ENCODE measurements at places on chromosomes 11 and 22.

GRCh38 chr22:31354515-31354914 is 8.4 kb upstream of the PATZ1 start:
- no peak for DNase-seq

DNA sequence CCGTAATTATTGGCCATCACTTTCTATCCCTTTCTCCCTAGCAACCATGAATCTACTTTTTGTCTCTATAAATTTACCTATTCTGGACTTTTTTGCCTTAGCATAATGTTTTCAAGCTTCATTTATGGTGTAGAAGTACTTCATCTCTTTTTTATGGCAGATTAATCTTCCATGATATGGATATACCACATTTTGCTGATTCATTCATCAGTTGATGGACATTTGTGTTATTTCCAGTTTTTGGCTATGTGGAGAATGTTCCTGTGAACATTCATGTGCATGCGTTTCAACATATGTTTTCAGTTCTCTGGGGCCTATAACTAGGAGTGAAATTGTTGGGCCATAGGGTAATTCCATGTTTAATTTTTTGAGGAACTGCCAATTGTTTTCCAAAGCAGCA is 12.8 kb downstream of the CAPN1 start:
- no peak for DNase-seq

- DNase-seq: no peak
Observed at GRCh38 chr22:19885841-19886592, 31.3 kb upstream of the GNB1L start.

DNA sequence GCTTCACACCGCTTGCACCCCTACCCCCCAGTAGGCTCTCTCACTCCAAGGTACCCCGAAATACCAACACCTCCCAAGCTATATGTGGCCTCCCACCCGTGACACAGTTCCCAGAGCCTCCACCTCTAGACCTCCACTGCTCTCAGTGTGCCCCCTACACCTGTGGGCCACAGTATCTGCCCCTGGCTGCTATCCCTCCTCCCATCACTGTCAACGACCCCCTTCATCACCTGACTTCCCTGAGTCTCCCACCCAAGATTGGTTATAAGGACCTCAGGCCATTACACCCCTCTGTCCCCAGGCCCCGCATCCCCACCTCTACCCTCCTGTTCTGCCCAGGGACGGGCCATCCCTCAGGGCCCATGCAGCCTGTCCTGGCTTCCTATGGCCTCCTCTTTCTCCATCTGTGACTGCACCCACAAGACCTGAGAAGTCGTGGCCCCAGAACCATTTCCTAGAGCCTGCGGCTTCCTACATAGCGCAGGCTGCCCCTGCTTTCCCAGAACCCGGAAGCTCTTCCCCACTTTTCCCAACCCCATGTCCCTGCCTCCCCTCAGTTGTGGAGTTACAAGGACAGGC is 734 bp downstream of the ACR start:
- DNase-seq: no peak

DNA sequence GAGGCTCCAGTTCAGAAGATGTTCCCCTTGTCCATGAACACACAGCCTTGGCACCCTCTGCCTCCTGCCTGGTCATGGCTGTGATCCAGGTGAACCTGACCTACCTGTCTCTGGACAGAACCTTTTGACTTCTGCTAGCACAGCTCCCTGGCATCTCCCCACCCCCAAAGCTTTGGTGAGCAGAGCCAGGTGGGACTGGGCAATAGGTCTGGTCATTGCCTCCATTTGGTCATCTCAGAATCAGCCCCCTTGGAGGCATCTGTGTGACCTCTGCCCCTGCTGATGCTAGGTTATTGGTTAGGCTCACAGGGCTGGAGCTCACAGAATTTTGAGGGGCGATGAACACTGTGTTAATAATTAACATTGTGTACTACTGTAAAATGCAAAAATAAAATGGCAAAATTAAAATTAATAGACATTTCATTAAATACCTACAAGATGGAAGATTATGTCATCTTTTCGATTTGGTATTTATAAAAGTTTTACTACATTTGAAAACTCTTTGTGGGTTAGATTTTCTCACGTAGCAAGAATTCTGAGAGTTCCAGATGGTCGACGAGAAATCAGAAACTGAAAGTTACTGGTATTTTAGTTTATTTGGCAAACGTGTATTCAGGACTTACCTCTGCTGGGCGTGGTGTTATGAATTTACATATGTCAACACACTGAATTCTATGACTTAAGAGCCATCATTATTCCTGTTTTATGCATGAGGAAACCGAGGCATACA is 8.3 kb upstream of the KIAA0930 start:
- DNase-seq: no peak

- peak; percentile 2 for DNase-seq
Observed at GRCh38 chr22:33303099-33303498, 244.9 kb upstream of the SYN3 start.

- no peak for DNase-seq
Observed at GRCh38 chr22:38230916-38231315, 29.1 kb downstream of the MAFF start.

DNA sequence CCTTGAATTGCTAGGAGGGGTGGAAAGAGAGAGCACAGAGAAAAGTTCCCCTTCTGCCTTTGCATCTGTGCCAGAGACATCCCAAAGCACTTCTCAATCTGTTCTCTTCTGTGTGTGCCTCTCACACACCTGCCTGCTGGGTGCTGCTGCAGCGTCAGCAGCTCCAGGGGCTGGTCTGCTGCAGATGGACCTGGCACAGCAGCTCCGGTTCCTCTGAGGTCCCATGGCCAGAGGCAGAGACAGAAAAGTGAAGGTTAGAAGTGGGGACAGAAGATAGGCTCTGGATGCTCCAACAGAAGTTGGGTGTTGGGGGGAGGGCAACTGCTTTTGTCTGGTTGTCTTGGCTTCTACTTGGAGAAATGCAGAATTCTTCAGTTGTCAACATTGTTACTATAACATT is 48.9 kb upstream of the KIRREL3 start:
- no peak for DNase-seq

DNA sequence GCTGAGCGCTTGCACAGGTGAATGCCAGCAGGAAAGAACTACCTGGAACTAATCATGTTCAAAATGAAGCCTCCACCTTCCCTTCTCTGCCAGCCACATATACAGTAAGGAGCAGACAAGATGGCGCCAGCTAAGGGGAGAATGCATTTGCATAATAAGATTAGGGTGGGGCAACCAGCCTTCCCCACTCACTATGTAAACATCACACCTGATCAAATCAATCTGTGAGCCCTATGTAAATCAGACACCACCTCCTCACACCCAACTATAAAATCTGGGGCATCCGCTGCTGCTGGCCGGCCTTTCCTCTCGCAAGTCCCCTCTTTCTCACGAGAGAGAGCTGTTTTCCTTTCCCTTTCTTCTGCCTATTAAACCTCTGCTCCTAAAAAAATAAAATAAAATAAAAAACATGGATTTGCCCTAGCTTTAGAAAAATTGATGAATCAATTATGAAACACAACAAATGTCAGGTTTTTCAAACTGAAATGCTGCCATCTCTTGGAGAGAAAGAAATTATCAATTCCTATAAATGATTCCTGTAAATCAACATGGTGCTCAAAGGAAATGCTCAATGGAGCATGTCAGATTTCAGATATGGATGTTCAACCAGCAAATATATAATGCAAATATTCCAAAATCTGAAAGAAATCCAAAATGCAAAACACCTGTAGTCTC is 108.9 kb downstream of the SGSM3 start:
- no peak for DNase-seq

DNA sequence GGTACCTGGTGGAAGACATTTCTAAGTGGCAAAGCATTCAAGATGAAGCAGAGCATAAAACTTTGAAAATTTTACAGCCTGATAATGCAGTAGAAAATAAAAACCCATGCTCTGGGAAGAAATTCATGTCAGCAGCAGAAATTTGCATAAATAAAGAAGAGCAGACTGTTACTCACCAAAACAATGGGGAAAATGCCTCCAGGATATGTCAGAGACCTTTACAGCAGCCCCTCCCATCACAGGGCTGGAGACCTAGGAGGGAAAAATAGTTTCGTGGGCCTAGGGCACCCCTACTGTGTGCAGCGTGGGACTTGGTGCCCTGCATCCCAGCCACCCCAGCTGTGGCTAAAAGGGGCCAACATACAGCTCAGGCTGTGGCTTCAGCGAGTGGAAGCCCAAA is 5.4 kb upstream of the DKK3 start:
- DNase-seq: no peak

DNA sequence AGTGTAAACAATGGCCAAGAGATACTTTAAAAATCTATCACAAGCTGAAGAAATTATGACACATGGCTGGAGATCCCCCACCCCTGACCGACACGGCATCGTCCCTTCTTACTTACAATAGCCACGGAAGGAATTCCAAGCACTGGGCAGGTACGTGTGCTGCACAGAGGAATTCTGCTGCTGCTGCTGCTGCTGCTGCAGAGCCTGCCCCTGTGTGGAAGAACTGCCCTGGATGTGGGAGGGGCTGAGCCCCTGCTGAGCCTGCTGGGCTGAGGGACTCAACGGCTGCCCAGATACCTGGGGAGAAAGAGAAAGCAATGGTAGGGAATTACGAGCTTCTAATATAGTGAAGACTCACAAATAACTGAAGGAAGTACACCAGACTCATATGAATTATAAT is 15.0 kb upstream of the NFRKB start:
- DNase-seq: no peak

- peak; percentile 55 for DNase-seq
Observed at GRCh38 chr22:30005213-30005857, 74.9 kb upstream of the HORMAD2 start.

DNA sequence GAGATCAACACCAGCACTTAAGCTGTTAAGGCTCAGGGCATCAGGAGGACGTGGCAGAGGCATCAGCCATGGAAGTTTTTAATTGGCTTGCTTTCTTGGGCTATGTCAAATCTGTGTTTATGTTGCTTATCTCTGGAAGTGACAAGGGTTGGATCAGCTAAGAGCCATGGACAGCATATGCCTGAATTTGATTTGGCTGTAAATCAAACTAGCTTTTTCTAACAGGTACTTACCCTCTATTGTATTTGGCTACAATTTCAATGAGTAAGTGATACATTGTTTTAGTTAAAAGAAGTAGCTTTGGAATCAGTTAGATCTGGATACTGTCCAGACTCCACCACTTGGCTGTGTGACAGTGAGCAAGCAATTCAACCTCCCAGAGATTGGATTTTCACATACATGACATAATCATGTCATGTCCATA is 936.6 kb downstream of the OPCML start:
- DNase-seq: no peak

- DNase-seq: no peak
Observed at GRCh38 chr11:95517453-95517852, 272.1 kb downstream of the FAM76B start.

DNA sequence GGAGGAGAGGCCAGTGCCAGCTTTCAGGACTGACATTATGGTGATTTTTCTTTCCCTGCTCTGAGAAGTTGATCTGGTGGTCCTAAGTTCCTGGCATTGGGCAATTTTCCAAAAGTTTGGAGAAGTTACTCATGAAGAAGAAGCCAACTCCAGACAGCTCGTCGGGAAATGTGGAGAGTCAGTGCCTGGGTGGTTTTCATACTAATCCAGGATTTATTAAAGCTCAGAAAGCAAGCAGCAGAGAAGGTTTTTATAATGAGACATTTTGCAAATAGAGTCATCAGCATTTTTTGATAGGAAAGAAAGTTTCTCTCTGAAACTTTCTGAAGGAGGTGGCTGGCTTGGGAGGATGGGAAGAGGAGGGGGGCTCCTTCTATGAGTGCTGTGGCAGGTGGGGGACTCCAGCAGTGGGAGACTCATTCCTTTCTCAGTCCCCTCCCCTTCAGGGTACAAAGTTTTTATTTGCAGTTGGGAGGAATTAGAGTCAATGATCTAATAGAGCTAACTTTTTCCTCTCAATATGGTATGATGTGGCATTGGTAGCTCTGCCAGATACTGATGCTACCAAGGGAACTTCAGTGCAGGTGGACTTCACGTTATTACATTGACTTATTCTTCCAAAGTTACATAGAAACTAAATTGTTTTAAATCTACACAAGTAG is 55.4 kb downstream of the LIF start:
- DNase-seq: no peak

DNA sequence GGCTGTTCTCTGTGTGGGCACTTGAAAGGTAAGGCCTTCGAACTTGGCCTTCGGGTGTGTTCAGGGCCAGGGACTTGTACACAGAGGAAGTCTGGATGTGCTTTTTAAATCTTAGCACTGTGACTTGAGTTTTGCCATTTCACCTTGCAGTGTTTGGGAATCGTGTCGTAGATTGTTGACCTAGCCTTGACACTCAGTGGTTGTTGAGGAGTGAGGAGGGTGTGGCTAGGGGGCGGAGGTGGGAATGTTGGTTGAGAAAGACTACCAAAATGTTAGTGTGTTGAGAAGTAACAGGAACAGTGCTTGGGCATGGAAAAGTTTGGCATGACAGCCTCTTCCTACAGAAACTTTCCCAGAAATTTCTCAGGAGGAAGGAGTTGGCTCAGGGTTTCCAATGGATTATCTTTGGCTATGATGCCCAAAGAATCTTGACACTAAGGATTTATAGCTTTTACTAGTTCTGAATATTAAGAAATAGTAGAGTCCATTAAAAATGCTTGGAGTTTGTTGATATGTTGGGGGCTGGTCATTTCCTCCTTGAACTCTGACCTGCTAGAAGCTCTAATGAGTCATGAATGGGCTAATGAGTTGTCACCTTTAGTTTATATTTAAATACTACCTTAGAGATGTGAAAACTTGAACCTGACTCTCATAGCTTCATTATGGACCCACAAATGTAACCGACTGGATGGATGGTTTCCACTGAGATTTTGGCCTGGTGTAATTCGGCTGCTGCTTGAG is 40.6 kb downstream of the BARX2 start:
- no peak for DNase-seq

- DNase-seq: no peak
Observed at GRCh38 chr11:125402435-125402834, 93.6 kb downstream of the FEZ1 start.

DNA sequence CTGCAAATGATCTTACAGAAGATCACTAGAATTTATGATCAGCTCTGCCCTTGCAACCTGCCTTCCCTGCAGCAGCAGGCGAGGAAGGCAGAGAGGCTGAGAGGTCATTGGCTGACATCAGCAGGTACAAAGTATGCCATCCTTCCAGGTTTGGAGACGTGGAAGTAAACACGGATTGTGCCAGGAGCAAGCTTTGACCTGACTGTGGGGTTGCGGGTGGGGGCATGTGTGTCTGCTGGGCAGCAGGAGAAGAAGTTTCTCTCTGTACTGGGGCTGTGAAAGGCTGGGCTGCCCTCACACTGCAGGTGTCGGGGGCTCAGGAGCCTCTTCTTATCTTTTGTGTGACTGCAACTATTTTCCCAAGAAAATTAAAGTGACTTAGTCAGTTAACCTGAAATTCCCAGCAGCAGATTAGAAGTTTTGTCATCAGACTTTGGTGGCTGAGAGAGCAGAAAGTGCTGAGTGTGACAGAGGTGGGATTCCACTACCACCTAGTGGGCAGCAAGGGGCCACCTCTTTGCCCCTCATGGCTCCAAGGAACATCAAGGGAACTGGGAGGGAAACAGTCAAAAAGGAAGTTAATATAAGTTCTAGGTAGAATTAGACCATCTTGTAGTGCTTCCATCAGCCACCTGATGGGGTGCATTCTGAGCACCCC is 565.9 kb downstream of the ETS1 start:
- DNase-seq: no peak

GRCh38 chr22:24761888-24762675 is 12.4 kb downstream of the PIWIL3 start:
- DNase-seq: no peak
